ENCODE measurements at places on chromosomes 13 and 19. TPM values are rescaled to one million over a fixed set of nuclear protein-coding genes. Genes with fewer than 3 reads are reported as not detected.

GRCh38 chr13:52906122-52906903 lies 57.9 kb upstream of the PCDH8 start:
- no peaks in the 10 kb centered on the region for H3K36me3 ChIP-seq
- no peaks in the 10 kb centered on the region for H3K27me3 ChIP-seq
- H3K4me3 ChIP-seq: no peak overlapping the region
- H3K27ac ChIP-seq: no peak overlapping the region
- no peaks in the 10 kb centered on the region for H3K4me1 ChIP-seq

DNA sequence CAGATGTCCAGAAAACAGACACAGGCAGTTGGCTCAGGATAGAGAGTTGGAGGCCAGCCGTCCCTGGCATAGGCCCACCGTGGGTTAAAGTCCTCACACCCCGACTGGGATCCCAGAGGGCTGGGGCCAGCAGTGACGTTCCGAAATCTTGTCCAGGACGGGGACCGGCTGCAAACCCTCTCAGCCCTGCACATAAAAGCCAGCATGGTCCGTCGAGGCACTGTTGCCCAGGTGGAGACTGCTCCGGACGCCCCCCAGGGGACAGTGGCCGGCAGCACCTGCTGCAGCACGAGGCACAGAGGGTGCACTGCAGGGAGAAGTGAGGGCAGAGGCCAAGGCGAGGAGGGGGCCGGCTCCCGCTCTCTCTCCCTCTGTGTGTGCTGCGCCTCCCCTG lies 4.3 kb upstream of the IFNL2 start:
- H3K27me3 ChIP-seq: peaks cover 17% of the 10 kb centered on the region
- no peak overlapping the region for H3K4me3 ChIP-seq
- H3K27ac ChIP-seq: no peak overlapping the region
- no peak for DNase-seq
- H3K36me3 ChIP-seq: no peaks in the 10 kb centered on the region
- no peaks in the 10 kb centered on the region for H3K4me1 ChIP-seq

- H3K36me3 ChIP-seq: peaks cover 15% of the 10 kb centered on the region
- no peaks in the 10 kb centered on the region for H3K27me3 ChIP-seq
- peak overlapping the region; percentile 8 for H3K4me3 ChIP-seq
- peaks cover 59% of the 10 kb centered on the region for H3K4me1 ChIP-seq
- peak overlapping the region; percentile 62 for H3K27ac ChIP-seq
- peak; percentile 91 for DNase-seq
Observed at GRCh38 chr19:4108767-4109625, 14.9 kb downstream of the MAP2K2 start.

GRCh38 chr13:93853912-93854311 lies 625.6 kb downstream of the DCT start:
- no peaks in the 10 kb centered on the region for H3K4me1 ChIP-seq
- H3K27ac ChIP-seq: no peak overlapping the region
- DNase-seq: no peak
- no peak overlapping the region for H3K4me3 ChIP-seq
- H3K36me3 ChIP-seq: no peaks in the 10 kb centered on the region

DNA sequence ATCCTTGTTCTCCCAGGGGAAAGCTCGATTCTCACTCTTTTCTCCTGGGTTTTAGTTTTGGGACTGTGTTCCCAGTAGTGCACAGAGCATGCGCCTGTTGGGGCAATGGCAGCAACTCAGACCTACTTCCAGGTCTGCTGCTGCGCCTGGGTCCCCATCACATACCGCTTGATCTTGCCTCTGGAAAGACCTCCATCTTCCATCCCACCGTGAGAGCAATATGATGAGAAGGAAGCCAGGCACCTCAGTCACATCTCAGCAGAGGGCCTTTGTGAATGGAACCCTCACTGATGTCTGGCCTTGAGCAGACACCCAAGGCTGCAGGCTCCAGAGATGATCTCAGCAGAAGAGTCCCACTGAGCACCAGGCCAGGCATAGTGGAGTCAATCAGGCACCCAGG lies 176.8 kb upstream of the ZNF507 start:
- no peak overlapping the region for H3K4me3 ChIP-seq
- H3K27ac ChIP-seq: no peak overlapping the region
- H3K27me3 ChIP-seq: peaks cover 6% of the 10 kb centered on the region
- H3K4me1 ChIP-seq: no peaks in the 10 kb centered on the region
- no peak for DNase-seq

DNA sequence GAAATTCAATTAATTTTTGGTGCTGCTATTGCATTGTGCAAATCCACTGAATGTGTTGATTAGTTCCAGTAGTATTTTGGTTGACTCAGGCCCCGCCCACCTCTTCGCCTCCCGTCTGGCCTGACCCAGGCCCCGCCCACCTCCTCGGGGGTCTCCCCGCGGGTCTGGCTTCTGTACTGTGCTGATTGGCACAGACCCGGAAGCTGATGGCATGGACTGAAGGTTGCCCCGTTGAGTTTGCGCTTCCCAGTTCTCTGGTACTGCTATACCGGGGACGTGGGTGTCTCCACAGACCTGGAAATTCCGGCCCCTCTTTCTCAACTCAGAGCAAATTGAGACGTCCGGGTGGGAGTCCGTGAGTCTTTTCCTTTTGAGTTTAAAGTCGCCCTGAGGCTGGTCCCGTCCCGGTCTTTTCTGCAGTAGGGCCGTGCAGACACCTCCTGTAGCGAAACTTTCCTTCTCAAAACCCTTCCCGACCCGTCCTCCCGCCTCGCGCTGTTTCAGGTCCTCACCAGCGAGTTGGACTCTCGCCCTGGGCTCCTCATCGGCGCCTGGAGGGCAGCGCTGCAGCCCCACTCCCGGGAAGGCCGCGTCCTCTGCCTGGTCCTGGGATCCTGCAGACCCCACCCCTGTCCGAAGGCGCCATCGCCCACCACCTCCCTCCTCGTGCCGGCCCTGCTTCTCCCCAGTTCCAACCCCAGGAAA lies 14.8 kb downstream of the ZNF701 start:
- no peak for DNase-seq
- no peak overlapping the region for H3K27ac ChIP-seq
- H3K4me3 ChIP-seq: no peak overlapping the region
- no peaks in the 10 kb centered on the region for H3K27me3 ChIP-seq

GRCh38 chr13:33016414-33017322 lies at the start of gene KL:
TSS of gene KL (plus strand) at chr13:33016423. CDS start at chr13:33016441, 18 bp downstream.
- peaks cover 14% of the 10 kb centered on the region for H3K27me3 ChIP-seq
- H3K4me1 ChIP-seq: no peaks in the 10 kb centered on the region
- H3K27ac ChIP-seq: no peak within 1 kb of the TSS
- peak within 1 kb of the TSS; percentile 12 for H3K4me3 ChIP-seq
- no peaks in the 10 kb centered on the region for H3K36me3 ChIP-seq
- DNase-seq: peak; percentile 17

GRCh38 chr19:48826606-48827020 lies 9.7 kb downstream of the HSD17B14 start:
- H3K36me3 ChIP-seq: no peaks in the 10 kb centered on the region
- DNase-seq: no peak
- H3K27me3 ChIP-seq: no peaks in the 10 kb centered on the region
- no peaks in the 10 kb centered on the region for H3K4me1 ChIP-seq
- H3K27ac ChIP-seq: no peak overlapping the region

- no peak overlapping the region for H3K27ac ChIP-seq
- no peaks in the 10 kb centered on the region for H3K27me3 ChIP-seq
- H3K4me3 ChIP-seq: no peak overlapping the region
- H3K36me3 ChIP-seq: no peaks in the 10 kb centered on the region
- H3K4me1 ChIP-seq: peaks cover 9% of the 10 kb centered on the region
Observed at GRCh38 chr19:48674921-48675824, 2.4 kb upstream of the NTN5 start.

DNA sequence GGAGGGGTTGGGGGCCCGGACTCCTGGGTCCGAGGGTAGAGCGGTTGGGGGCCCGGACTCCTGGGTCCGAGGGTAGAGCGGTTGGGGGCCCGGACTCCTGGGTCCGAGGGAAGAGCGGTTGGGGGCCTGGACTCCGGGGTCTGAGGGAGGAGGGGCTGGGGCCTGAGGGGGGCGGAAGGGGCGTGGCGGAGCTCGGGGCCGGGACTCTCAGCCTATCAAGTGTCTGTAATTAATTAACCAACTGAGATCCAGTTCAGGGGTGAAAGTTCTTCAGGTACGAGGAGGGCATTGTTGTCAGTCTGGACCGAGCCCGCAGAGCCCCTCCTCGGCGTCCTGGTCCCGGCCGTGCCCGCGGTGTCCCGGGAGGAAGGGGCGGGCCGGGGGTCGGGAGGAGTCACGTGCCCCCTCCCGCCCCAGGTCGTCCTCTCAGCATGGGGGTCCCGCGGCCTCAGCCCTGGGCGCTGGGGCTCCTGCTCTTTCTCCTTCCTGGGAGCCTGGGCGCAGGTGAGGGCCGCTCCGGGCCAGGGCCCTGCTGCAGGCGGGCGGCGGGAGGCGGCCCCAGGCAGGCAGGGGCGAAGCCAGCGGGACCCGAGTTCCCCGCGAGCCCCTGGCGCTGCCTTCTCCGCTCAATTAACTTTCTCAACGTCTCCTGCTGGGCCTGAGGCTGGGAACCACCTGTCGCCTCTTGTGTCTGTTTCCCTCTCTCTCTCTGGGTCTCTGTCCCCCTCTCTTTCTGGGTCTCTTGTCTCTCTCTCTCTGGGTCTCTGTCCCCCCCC lies 697 bp downstream of the FCGRT start:
- no peak for DNase-seq
- no peaks in the 10 kb centered on the region for H3K27me3 ChIP-seq
- peak overlapping the region; percentile 51 for H3K4me3 ChIP-seq

DNA sequence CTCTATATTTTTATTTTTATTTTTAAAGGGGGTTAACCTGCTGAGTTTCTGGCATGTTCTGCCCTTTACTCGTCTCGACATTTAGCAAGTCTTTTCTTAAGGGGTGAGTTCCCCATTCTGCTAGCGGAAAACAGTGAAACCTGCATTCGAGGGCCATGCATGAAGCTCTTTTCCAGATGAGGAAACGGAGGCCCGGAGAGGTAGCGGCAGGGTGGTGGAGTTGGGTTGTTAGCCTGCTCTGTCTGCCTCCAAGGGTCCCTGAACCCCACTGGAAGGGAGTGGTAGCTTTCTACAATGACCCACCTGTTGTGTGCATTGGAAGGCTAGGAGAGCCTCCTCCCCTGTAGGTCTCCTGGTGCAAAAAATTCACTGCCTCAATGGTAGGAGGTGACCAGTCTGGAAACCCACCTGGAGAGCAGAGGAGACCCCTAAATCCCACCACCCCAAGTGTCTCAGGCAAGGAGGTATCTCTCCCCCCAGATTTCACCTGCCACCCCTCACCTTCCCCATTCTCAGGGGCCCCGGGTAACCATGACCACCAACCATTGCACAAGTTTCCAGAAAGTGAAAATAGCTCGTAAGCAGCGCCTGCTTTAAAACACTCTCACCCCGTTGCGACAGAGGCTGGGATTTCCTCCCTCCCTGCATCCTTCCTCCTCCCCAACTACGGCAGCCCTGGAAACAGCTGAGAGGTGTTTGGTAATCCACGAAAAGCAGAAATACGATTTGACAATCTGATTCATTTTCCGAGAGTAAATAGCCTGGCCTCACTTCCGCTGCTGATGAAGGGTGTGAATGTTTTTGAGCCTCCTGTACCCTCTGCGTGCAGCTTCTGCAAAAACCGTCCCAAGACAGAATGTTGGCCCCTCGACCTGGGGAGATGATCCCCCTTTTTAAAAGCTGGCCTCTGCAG lies 3.5 kb downstream of the KLF2 start:
- peak overlapping the region; percentile 100 for H3K4me3 ChIP-seq
- peaks cover 34% of the 10 kb centered on the region for H3K36me3 ChIP-seq
- peak overlapping the region; percentile 100 for H3K27ac ChIP-seq

- H3K27ac ChIP-seq: no peak overlapping the region
- no peaks in the 10 kb centered on the region for H3K4me1 ChIP-seq
Observed at GRCh38 chr13:79806821-79807220, 325.9 kb downstream of the NDFIP2 start.

DNA sequence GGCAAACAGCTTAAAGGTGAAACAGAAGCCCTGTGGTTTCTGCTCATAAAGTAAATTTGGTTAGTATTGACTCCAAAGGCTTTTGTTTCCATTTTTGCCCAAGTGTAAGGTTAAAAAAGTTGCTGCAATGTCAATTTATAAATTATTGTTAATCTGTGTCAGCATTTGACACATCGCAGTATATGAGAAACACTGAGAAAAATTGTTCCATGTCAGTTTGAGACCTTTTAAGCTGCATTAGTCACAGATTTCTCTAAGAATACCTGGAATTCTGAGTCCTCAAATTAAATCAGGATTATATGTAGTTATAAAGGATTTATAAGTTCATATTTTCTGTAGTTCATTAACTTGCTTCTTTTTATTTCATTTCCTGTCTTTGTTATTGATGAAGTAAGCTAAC lies 78.8 kb downstream of the FGF14 start:
- H3K4me1 ChIP-seq: no peaks in the 10 kb centered on the region
- no peaks in the 10 kb centered on the region for H3K36me3 ChIP-seq
- no peak overlapping the region for H3K4me3 ChIP-seq
- no peaks in the 10 kb centered on the region for H3K27me3 ChIP-seq
- no peak for DNase-seq

- no peaks in the 10 kb centered on the region for H3K4me1 ChIP-seq
- H3K4me3 ChIP-seq: no peak overlapping the region
- no peaks in the 10 kb centered on the region for H3K36me3 ChIP-seq
- no peaks in the 10 kb centered on the region for H3K27me3 ChIP-seq
- H3K27ac ChIP-seq: no peak overlapping the region
- no peak for DNase-seq
Observed at GRCh38 chr13:38830442-38831045, 143.7 kb downstream of the FREM2 start.

- no peaks in the 10 kb centered on the region for H3K36me3 ChIP-seq
- DNase-seq: no peak
- H3K4me3 ChIP-seq: no peak overlapping the region
- no peaks in the 10 kb centered on the region for H3K27me3 ChIP-seq
Observed at GRCh38 chr13:42551611-42552010, 22.3 kb upstream of the TNFSF11 start.

DNA sequence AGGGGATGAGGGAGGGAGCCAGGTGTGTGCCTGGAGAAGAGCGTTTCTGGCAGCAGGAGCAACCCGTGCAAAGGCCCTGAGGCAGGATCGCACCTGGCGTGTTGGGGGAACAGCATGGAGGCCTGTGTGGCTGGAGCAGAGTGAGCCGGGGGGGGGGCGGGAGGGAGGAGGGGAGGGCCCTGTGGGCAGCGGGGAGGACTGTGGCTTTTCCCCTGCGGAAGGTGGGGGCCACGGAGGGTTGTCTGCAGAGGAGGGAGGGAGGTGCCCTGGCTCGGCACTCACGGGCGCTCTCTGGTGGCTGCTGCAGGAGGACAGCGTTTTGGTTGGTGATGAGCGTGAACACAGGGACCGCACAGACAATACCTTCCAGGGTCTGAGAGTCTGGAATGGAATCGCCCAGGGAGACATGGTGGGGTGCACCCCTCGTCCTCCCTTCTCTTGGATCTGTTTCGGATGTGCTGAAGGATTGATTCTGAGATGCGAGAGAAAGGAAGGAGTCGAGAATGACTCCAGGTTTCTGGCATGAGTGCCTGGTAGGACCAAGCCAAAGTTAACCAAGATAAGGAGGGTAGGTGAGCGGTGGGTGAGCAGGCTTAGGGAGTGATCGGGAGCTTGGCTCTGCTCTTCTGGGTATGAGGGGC lies 6.5 kb downstream of the RAB11B start:
- no peaks in the 10 kb centered on the region for H3K27me3 ChIP-seq
- peak; percentile 64 for DNase-seq
- H3K36me3 ChIP-seq: no peaks in the 10 kb centered on the region
- peaks cover 13% of the 10 kb centered on the region for H3K4me1 ChIP-seq
- H3K27ac ChIP-seq: no peak overlapping the region

IGFLR1 gene
- total RNA-seq: 108 TPM

VSIG10L gene
- total RNA-seq: 3.3 TPM

KIR2DL3 gene
- total RNA-seq: not detected

Measured in CD8-positive, alpha-beta memory T cell (primary cell).